Activated naive CD8-positive, alpha-beta T cell treated with anti-CD3 and anti-CD28 coated beads, Interleukin-2, amount 50 U/mL, for 16 hours (primary cell): ENCODE measurements at places on chromosomes 6 and 20.

- no peak for DNase-seq
These were observed 183.0 kb downstream of the TASP1 start for GRCh38 chr20:13455713-13456112.

DNA sequence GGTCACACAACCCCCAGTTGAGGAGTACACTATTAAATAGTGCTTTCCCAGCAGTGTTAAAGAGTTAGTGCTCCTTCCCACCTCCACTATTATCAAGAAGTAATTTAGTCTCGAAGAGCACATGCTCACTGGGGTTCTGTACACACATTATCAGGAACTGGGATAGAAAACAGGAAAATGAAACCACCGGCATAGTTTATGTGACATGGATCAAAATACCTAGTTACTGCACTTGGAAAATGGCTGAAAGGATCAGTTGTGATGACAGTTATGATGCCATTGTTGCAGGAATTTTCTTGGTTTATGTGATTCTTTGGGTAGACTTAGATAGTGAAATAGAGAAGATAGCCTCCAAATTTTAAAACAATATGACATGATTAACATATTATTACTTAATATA is 152.9 kb downstream of the AKAP7 start:
- DNase-seq, result no peak

GRCh38 chr20:7858734-7859250 is 81.5 kb downstream of the HAO1 start:
- no peak for DNase-seq

GRCh38 chr6:119426619-119427018 is 77.1 kb upstream of the MAN1A1 start:
- DNase-seq, result no peak

DNA sequence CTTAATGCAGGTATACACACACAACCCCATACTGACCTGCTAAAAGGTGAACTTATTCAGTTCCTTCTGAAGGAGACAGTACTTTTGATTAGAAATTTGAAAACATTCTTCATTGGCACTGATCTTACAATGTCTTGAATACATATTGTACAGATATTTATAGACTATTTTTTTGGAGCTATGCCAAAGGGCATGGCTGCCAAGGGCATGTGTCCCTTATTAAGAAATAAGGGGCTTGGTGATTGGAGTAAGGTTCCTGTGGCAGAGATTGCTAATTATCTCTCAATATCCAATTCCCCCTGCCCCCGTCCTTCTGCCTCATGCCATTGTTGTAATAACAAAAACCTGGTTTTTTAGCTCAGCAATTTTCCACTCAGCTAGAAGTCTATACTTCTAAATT is 355.9 kb downstream of the FARS2 start:
- no peak for DNase-seq

DNA sequence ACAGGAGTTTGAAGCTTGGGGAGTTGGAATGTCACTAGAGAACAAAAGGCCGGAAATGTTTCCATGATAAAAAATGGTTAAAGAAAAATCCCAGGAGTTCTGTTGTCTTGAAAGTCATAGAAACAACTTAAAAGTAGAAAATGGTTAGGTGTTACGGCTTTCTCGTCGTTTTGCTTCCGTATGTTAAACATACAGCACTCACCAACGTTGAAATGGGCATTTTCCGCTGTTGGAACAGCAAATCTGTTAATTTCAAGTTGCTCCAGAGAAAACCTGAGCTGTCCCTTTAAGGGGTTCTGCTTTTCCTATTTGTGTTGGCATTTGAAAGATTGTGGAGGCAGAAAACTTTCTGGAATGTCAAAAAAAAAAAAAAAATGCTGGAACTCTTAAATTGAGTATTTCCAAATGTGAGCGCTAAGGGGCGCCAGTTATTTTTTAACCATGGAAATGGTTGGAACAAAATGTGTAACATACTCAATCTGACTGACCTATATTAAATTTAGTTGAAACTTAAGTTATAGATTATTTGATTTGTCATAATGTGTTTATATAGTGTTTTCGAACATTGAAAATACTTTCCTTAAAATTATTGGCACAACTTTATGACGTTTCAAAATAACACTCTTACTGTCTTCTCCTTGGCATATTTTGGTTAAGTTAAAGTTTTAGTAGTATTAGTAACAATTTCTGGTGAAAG is 2.2 kb downstream of the QKI start:
- DNase-seq, result no peak

GRCh38 chr20:53930651-53931504 is 139.5 kb downstream of the BCAS1 start:
- no peak for DNase-seq

GRCh38 chr6:155880900-155881299 is 425.3 kb upstream of the NOX3 start:
- DNase-seq, result no peak

GRCh38 chr6:107219851-107220250 is 104.5 kb upstream of the BEND3 start:
- DNase-seq, result no peak

DNA sequence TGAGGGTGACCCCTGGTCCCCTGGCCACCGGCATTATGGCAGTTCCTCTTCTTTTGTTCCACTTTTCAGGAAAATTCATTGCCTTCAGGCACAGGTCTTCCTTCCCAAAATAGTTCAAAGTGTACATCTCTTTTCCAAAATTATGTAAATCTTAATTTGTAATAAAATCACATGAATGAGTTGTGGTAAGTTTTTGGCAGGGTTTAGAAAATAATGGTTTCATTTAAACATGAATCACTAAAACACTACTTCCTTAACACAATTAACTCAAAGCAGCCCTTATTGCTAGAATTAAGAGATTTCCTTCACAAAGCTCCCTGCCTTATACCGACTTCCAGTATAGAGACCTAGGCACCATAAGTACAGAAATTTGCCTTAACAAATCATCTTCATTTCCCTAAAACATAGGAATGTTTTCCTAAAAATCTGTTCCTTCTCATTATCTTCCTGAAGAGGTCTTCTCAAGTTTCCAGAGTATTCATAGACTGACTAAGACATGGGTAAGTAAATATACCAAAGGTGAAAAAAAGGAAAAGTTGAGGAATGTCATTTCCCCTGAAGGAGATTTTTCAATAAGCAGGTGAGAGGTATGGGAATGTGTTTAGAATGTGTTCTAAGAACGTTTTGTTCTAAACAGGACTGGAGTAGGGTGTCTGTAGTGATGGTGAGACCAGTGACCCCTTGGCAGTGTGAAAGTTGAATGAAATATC is 148.2 kb upstream of the CITED2 start:
- DNase-seq, result no peak

- DNase-seq, result no peak
These were observed 91.9 kb downstream of the MYLK4 start for GRCh38 chr6:2658788-2659187.

DNA sequence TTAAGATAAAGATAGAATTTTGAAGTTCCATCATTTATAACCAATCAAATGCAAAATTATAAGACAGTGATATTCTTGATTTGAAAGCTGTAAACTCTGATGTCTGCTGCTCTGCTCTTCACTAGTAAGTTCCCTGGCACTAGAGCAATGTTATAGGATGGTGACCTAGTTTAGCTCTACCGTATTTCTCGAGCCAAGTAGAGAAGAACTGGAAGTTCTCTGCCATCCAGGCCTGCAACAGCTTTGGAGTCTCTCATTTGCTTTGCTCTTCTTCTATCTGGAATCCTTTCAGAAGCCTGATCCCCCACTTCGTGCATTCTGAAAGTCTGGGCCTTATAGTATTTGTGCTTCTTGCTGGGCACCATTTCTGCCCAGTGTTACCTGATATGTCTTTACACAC is 100.3 kb downstream of the PLCB1 start:
- DNase-seq, result no peak

- DNase-seq, result no peak
These were observed 6.9 kb upstream of the PHACTR1 start for GRCh38 chr6:12709556-12710232.

DNA sequence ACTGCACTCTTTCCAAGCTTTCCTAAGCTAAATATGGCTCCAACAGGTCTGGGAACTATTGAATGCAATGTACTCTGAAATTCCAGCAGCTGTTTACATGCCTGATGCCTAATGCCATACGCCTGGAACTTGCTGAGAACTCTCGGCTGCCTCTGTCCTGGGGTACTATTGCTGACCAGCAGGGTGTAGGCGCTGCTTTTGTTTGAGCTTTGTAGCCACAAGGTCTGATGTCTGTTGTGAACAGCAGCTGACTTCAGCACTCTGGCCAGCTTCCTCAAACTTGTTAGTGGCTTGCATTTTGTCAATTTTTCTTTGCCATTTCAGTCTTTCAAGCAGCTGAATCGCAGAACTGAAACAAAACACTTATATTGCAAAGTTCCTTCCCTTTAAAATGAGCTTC is 26.7 kb downstream of the SAYSD1 start:
- DNase-seq, result no peak

GRCh38 chr20:63176427-63177133 is 39.4 kb downstream of the YTHDF1 start:
- DNase-seq, result no peak

GRCh38 chr6:73943930-73944652 is 248.1 kb downstream of the CD109 start:
- DNase-seq, result no peak

DNA sequence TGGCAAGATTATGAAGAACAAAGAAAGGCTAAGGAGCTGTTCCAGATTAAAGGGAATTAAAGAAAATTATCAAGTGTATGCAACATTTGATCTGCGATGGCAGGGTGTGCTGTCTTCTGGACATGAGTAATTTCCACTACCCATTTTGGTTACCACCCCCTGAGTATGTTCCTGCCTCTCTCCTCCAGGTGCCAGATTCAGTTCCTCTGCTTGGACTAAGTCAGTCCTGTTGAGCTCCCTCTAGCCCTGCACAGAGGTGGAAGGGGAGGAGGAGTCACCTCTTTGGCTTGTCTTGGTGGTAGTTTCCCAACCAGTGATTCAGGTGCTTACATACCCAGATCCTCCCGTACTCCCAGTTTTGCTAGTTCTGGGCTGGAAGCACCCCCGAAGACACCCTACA is 22.2 kb upstream of the SNRPB2 start:
- no peak for DNase-seq

DNA sequence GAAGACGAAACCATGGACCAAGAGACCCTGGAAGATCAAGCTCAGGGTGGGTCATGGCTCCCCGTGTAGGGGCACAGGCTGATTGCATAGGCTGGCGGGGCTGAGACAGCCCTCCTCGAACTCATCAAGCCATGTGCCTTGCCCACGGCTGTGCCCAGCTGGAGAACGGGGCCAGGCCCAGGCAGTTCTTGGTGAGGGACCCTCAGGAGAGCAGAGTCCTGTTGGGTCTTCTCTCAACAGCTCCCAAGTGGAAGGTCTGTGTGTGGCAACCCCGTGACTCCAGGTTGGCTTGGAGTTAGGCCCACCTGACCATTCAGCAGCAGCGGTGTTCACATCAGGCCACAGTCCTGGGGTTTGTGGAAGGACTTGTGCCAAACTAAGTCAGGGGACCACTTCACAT is 276.5 kb downstream of the QKI start:
- no peak for DNase-seq

DNA sequence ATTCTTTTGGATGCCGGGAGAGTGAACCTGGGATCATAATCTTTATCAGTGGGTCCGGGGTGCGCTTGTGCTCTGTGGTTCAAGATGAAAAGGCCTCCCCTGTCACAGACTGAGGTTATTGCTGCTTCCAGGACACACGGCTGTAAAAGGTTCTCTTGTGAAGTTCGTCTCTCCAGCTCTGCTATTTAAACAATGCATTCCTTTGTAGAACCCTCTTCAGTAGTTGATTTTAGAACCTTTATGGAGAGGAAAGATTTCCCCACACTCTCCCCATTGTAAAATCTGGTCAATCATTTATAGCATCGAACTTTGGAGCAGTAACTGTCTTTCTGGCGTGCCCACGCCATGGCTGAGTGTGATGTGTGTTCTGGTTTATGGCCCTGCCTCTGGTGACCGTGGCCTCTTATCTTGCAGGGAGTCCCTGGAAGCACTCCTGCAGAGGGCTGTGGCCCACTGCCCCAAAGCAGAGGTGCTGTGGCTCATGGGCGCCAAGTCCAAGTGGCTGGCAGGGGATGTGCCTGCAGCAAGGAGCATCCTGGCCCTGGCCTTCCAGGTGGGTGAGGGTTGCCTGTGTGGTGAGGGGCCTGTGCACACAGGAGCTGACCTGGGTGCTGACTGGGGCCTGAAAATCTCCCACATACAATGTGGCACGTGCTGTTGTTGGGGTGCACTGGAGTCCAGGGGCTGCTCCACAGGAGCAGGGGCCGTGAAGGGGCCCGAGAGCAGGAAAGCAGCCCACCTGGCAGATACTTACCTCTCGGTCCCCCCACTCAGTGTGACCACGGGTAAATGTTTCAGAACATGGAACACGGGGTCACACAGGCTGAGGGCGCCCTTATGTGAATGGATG is 11.6 kb upstream of the C20orf204 start:
- DNase-seq, result no peak

DNA sequence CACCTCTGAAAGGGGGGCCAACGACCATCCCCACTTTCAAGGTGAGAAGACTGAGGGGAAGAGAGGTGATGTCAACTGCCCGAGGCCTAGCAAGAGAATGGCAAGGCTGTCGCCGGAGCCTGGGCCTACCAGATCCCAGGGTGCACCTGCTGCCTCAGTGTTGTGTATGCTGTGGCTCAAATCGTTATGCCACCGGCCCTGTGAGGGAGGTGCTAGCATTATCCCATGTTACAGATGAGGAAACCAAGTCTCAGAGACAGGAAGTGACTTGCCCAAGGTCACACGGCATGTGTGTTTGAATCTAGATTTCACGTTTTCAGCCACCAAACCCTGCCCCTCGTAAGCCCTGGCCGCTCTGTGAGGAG is 152.5 kb downstream of the CEBPB start:
- no peak for DNase-seq

DNA sequence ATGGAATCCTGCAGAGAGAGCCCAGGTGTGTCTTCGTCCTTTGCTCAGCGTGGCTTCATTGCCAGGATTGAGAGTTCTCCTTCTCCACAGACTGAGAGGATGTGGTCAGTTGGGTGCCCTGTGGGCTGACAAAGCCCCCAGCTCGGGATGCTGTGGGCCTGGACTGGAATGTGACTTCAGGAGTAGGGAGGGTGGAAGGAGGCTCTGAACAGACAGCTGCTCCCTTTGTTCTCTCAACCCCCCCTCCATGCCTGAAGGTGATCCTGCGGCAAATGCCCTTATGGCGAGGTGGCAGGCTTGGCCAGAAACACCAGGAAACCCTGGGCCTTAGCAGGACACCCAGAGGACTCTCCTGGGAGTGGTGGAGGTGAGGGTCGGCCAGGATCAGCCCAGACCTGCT is 1.8 kb upstream of the CST5 start:
- no peak for DNase-seq

DNA sequence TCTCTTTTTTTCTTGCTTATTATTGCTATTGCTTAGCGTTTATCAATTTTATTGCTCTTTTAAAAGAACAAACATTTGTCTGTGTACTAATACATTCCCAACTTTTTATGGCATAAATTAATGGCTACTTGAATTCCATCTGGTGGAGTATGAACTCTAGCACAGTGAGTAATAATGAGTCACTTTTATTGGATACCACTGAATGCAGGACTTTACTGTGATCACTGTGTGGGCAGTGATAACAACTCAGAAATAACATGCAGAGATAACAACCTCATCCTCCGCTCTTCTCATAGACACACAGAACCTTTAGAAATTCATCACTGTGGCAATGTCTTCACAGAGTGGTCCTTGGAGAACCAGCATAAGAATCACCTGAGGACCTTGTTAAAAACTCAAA is 174.9 kb upstream of the PRND start:
- DNase-seq, result no peak
